ENCODE measurements at places on chromosomes 6 and 20.

DNA sequence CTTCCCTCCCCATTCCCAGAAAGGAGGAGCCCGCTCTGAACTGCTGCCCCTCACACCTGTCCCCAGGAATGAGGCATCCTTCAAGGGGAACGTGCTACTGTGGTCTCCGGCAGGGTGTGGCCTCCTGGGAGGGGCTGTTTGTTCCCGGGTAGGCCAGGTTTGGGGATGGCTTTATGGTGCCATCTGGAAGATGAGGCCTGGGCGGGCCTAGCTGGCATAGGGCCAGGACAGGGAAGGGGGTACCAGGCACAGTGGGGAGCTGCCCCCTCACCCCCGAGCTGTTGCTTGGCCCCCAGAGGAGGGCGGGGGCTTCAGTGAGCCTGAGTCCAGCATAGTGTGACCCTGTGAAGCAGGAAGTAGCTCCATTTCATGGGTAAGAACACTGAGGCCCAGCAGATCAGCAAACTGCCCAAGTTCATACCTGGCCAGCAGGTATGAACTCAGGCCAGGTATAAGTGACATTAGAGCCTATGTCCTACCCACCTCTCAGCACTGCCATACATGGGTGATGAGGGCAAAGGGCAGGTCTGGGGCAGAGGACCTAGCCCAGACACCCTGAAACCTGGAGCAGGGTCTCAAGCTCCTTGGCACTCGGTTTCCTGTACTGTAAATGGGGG, 17.5 kb upstream of the SPDEF start:
- no peak for DNase-seq

DNA sequence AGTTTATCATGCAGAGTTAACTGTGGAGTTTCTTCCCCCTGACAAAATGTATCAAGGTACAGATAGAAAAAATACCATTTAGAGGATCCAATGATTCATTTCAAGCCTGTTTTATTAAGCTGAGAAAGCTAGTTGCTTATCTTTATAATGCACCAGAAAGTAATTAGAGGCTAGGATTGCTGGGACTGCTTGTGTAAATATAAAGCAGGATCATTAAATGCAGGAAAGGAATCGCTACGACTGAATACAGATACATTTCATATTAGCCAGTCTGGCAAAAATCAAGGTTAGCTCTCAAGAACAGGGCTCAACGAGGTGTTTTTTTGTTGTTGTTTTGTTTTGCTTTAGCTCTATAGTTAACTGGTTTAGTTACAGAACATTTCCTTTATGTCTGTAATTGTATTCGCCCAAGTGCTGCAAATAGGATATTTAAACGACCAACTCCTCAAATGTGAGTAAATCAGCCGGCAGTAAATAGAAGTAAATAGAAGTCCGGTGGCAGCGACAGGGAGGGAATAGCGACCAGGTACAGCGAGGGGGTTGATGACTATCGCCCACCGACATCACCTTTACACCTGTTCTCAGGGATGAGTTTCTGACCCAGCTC, 748 bp downstream of the UBE2J1 start:
- DNase-seq = no peak

DNA sequence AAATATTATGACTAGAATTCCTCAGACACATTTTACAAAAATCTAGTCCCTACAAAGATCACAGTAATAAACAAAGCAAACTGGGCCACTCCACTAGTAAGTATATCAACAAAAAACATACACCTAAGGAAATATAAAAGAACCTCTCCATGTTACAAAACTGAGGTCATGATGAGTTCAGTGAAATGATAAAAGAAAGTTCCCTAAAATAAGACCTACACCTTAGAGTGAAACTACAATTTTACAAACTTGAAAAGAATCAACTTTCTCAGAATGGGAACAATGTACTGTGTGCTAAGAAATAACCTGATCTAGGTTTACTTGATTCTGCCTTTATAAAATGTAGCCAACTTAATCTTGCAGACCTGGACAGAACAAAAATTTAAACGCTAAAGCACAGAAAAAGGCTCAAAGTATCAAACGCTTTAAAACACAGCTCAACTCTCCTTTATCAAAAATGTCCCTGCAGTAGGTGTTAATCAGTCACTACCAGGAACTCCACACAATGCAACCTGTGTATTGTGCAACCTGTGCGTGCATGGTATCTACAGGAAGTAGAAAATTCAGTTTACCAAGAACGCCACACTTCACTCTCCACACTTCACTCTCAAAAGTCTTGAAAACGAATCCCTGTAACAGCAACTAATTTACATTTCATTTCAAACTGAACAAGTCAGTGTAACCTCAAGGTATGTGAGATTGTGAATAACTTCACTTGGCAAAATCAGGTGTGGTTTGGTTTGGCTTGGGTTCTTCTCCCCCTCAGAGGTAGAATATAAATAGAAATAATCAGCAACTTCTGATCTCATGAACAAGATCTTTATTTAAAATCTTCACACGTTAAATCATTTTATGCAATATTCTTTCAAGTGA, 1.8 kb downstream of the RALGAPA2 start:
- no peak for DNase-seq

- no peak for DNase-seq
Observed at GRCh38 chr6:169406804-169407203, 153.2 kb upstream of the THBS2 start.

- DNase-seq = no peak
Observed at GRCh38 chr20:46605978-46606816, 45.1 kb downstream of the SLC13A3 start.

DNA sequence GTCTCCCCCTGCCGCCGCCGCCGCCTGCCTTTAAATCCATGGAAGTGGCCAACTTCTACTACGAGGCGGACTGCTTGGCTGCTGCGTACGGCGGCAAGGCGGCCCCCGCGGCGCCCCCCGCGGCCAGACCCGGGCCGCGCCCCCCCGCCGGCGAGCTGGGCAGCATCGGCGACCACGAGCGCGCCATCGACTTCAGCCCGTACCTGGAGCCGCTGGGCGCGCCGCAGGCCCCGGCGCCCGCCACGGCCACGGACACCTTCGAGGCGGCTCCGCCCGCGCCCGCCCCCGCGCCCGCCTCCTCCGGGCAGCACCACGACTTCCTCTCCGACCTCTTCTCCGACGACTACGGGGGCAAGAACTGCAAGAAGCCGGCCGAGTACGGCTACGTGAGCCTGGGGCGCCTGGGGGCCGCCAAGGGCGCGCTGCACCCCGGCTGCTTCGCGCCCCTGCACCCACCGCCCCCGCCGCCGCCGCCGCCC, 474 bp downstream of the CEBPB start:
- peak; percentile 33 for DNase-seq

- DNase-seq = no peak
Observed at GRCh38 chr6:109340811-109341210, 41.5 kb downstream of the CD164 start.

DNA sequence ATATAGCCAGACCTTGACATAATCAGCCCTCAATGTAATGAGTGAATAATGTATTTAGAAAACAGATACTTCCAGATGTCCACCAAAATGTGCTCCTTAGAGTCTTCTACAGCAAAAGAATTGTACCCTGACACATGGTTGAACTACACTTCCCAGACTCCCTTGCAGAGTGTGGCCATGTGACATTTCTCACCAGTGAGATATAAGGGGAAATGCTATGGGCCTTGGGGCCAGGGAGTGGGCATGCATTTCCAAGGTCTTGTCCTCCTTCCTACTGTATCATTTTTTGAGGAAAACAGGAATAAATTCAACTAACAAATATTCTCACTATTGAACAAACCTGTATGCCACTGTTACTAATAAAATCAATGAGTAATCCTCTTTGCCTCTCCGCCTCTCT, 211.4 kb upstream of the SMLR1 start:
- no peak for DNase-seq

GRCh38 chr6:127402890-127403617, 56.1 kb downstream of the KIAA0408 start:
- DNase-seq = no peak

- DNase-seq = no peak
Observed at GRCh38 chr6:35014341-35014740, 125.3 kb downstream of the ANKS1A start.

DNA sequence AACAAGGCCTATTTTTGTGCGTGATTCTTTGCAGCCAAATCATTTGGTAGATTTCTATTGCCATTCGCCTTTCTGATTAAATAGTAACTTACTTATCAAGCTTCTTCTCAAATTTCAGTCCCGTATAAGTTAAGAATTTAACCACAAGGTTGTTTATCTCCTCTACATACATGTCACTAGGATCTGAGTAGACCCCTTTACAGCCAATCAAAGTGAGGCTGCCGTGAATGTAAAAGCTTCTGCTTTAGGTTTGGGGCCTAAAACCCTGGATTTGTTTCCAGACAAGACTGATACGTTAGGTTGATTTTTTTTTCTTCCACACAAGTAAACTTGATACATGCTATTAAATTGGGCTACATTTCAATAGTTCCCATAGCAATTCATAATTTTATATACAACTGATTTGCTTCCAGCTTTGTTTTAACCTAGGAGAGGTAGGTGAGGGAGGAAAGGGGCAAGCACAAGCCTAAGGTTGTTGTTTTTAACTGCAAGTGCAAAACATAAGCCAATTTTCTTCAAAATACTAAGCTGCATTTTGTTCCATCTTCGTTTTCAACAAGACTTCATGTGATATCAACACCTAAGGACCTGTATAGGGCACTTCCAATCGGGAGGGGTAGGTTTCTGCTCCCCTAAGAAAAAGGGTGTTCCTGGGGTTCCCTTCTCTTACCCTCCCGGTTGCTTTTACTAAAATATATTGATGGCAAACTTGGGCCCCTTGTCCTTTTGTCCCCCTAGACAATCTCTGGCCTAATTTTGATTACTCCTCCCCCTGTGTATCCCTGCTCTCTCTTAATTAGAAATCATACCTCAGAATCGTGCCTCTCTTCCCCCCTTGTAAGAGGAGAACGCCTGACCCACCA, 1.7 kb downstream of the RANBP9 start:
- no peak for DNase-seq

DNA sequence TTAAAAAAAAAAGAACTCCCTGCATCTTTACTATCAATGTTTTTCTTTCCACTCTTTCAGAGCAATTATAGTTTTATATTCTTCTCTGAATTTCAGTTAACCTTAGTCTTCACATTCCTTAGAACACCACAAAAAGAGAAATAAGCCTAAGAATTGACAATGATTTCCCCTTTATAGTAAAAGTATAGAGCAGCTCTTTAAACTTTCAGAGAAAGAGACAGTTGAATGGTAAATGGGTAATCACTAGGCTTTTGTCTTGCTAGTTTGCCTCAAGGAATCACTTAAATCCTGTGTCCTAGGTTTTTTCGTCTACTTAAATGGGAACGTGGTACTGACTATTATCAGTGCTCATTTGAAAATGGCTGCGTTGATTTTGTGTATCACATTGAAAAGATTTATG, 31.8 kb downstream of the SLX4IP start:
- no peak for DNase-seq

- DNase-seq = no peak
Observed at GRCh38 chr6:85544776-85545175, 48.9 kb downstream of the SNX14 start.

GRCh38 chr6:32151863-32152768, at the start of gene PRRT1:
Gene PRRT1, minus strand, starts transcription at chr6:32151939. Its CDS starts 112 bp downstream, at chr6:32151827.
- no peak for DNase-seq

DNA sequence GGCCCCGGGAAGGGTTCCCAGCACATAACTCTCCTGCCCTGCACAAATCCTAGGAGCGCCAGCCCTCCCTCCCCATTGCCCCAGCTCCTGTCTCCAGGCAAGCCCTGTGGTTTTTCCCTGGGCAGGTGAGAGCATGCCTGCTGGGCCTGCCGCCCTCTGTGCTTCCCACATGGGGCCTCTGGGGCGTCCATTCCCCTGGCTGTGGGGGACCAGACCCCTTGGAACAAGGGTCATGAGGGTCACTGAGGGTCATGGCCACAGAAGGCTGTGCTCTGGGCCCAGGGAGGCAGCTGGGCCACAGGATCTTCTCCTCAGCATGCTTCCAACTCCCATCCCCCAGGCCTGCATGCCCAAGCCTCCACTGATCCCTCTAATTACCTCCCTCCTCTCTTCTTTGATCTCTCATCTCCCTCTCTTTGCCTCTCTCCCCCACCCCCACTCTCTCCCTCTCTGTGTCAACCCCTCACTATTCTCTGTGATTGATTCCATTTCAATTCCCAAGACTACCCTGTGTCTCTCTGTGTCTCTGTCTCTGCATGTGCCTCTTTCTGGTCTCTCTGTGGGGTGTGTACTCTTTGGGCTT, 6.1 kb downstream of the MDFI start:
- DNase-seq = no peak

DNA sequence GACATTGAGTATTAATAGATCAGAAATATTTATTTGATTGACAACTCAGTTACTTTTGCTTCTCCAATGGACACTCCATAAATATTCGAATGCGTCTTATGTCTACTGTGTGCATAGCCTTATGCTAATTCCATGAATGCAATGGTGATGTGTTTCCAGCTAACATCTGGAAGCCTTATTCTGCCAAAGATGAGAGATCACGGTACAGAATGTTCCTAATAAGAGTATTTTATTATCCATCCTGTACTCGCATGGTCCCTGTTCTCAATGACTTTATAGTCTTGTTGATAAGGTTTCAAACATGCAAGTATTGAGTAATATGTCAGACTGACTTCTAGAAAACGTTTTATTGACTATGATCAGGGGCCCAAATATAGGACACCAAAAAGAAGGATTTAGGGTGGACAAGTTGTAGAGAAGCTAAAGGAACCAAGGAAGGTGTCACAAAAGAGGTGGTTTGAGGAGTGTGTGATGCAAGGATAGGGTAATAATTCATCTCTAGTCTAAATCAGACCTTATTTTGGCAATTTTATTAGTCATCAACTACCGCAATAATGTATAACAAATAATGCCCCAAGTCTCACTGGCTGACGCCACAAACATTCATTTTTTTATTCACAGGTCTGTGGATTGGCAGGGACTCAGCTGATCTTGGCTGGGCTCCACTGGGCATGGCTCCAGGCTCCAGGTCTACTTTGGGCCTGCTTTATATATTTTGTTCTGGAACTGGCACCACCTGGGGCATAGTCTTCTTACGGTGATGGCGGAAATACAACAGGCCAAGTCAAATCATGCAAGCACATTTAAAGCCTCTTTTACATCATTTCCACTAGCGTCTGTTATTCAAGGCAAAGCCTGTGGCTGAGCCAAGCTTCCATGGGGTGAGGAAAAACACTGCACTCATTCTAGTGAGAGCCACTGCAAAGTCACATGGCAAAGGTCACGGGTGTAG, 24.5 kb upstream of the CD83 start:
- DNase-seq = no peak

GRCh38 chr6:158910484-158911440, 89.2 kb downstream of the RSPH3 start:
- DNase-seq = no peak

DNA sequence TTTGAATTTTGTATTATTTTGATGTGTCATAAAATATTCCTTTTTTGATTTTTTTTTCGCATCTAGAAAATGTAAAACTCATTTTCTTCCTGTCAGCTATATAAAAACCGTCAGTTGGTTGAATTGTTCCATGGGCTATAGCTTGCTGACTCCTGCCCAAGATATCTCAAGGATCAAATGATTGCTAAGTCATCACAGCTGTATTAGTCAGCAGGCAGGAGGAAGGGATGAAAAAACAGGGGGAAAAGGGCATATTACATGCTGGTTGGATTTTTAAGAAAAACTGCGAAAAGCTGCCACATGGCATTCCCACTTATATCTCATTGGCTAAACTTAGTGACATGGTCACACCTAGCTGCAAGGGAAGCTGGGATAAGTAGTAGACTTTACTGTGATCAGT, 569.9 kb downstream of the BCKDHB start:
- no peak for DNase-seq

GRCh38 chr20:6101346-6101745, 21.5 kb downstream of the FERMT1 start:
- DNase-seq = no peak
